ENCODE measurements at places on chromosomes 12 and 14. TPM values are rescaled to one million over a fixed set of nuclear protein-coding genes. Genes with fewer than 3 reads are reported as not detected.
A peak's percentile ranks its signal among the peaks of the same experiment; 100 is the strongest.

DNA sequence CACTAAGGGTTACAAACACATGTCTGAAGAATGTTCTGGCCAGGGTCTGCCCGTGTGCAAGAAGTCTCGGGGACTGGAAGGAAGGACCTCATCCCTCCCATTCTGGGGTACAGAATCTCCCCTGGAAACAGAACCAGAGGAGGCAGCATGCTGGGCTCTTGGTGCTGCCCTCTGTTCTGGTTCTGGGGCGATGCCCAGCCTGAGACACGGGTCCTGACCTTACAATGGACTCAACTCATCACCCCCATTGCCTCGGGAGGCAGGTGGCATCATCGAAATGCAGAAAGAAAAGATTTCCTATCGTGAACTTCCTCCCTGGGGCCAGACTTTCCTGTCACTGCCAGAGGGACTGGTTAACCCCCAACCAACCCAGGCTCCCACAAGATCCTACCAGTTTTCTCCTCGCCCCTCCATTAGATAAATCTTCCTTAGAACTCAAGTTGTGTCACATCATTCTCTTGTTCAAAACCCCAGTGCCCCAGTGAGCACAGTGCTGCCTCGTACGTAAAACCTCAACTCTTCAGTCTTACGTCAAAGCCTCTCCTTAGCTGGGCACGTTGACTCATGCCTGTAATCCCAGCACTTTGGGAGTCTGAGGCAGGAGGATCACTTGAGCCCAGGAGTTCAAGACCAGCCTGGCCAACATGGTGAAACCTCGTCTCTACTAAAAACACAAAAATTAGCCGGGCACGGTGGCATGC is 52.1 kb downstream of the PSMA6 start:
- no peak for DNase-seq

DNA sequence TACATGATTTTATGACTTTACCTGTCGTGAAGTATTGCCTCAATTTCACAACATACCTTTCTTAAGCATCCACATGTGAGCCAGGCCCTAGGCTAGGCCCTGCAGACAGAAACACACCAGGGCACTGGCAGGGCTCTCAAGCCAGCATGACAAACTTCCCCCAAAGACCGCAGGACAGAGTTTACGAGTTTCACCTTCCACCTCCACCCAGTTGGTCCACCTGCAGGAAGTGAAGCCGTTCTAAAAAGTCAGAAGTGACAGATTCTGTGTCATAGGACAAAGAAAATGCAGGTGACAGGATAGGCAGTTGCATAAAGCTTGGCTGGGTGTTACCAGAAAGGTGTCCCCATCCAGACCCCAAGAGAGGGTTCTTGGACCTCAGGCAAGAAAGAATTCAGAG is 382.3 kb downstream of the PCNX1 start:
- peak; percentile 38 for DNase-seq

GRCh38 chr12:14567351-14568162 is at the start of gene PLBD1:
TSS of gene PLBD1 (minus strand) at chr12:14567883. CDS start at chr12:14567696, 187 bp downstream.
- peak; percentile 51 for DNase-seq

- peak; percentile 80 for DNase-seq
Observed at GRCh38 chr14:69818758-69819191, 21.7 kb upstream of the SLC10A1 start.

DNA sequence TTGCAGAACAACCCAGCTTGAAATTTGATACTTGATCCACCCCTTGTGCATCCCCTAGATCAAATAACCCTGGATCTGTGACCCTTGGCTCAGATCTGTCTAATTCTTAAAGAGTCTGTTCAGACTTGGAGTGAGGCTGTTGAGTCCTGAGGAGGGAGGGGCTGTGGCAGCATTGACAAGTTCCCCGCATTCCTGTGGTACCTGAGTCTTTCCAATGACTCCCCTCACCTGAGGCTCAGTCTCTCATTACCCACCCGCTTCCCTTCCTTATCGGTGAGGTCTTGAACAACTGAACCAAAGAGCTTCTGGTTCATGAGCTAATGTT is 16.1 kb upstream of the HDAC7 start:
- DNase-seq: no peak

GRCh38 chr14:30085943-30086342 is 158.3 kb upstream of the PRKD1 start:
- DNase-seq: no peak

DNA sequence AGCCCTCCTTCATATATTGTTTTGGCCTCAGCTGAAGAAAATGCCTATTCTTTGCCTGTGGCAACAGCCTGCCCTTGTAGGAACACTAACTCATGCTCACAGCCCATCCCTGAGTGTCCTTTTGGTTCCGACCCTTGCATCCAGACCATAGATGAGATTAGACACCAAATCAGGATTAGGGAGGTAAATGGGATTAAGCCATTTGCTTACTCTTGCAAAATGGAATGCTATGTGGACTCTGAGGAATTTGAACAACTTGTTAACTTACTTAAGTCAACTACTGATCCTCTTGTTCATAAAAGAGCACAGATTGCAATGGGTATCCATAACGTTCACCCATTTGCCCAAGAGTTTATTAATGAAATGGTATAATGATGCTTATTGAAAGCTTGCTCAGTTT is 27.3 kb downstream of the TSHR start:
- DNase-seq: no peak

DNA sequence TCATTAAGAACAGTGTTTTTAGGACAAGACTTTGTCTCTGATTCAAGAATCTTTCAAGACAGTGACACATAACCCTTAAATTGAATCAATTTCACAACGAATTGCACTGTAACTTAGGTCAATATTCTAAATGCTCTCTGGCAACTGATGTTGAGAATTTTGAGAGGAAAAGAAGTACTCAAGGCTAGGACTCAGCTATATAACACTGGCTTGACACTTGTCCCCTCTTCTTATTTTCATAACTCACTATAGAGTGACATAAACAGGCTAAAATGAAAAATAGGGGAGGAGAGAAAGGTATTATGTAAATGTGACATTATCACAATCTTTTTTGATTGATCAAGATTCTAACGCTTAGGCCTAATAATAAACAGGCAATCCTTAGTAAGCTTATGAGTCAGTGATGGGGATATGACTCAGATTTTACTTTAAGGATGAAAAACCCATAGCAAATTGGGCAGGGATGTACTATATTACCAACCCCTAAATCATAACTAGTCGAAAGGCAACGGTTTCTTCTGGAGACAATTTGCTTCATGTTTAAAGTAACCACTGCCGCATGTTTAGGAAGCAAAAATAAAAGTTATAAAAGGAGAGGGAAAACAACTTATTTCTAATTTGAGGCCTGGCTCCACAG is 10.9 kb downstream of the BTG1 start:
- no peak for DNase-seq

DNA sequence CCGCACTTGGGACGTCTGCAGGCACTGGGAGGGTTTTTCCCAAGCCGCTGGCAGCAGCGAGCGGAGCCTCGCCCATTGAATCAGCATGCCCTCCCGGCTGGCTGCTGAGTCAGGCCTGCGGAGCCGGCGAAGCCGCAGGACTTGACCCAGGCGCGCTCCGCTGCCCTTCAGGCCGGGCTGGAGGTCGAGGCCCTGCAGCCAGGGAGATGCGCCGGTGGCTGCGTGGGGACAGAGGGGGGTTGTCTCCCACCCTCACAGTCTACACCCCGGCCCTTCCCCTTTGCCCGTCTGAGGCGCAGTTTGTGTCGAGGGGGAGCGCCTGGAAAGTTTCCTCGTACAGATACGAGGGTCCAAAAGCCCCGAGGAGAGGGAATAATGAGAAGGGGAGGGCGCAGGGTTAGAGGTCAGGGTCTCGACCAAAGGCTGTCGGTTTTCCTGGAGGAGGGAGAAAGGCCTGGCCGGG is 759 bp upstream of the KLC1 start:
- peak; percentile 54 for DNase-seq

- DNase-seq: no peak
Observed at GRCh38 chr12:120136093-120136770, 19.7 kb upstream of the RAB35 start.

DNA sequence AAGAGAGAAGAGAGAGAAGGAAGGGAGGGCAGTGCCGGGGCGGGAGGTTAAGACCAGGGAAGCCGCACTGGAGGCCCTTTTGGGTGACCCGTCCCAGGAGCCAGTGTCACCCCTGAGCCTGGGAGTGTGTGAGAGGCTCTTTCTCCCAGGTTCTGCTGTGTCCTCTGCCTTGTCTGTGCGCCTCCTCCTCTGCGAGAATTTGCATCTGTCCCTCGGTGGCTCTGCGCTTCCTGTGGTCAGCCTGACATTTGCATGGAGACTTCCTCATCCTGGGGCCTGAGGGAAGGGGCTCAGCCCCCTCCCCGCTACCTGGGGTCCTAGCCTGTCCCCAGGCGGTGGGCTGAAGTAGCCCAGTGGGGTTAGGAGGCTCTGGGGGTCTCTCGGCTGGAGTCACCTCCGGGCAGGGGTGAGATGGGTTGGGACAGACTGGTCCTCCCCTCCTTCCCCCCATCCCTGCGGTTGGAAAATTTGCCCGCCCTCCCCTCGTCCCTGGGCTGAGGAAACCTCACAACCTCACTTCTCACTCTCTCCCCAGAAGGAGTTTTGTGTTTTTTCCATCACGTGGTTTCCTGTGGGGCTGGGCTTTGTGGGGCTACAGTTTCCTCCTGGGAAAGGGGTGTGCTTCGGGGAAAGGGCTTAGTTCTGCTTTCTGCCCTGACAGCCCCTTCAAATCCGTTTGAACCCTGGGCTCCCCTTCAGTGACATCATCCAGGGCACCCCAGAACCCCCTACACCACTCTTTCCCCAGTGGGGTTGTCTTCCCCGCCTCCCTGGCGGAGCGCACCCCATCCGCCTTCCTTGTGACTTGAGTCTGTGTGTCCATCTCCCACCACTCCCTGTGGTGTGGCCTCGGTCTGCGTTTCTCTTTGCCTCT is 2.5 kb downstream of the PTPN6 start:
- peak; percentile 89 for DNase-seq

DNA sequence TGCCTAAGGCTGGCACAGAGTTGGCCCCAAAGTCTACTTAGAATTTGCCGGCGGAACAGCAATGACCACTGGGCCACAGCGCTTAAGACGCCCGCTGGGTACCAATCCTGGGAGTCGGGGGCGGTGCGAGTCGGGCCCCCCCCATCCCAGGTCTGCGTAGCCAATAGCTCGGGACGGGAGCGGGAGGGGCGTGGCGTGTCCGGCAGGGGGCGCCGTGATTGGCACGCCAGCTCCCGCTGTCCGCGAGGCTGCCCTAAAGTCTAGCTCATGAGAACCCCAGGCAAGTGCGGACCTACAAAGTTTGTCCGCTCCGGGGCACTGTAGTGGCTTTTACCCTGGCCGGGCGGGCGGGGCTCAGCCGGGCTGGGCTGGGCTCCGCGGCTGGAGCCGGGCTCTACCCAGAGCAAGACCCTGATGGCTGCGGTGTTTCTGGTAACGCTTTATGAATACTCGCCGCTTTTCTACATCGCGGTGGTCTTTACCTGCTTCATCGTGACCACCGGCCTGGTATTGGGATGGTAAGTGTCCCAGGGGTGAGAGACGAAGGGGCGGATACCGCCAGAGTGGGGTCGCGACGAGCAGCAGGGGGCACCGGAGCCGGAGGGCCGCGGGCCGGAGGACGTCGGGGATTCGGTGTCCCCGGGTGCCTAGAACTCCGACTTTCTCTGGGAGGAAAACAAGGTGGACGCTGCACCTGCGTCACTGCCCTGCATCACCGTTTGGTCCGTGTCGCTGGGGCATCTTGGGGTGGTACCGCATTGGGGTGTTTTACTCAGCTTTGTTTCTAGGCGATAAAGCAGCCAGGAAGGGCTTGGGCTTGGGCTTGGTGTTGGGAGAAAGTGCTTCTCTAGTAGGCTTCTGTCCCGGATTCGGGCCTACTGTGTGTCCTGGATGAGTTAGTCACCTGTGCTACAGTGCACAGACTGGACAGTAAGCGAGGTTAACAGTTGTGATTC is at the start of gene CGRRF1:
TSS of gene CGRRF1 (plus strand) at position 361 of the 956 bp plus-strand sequence. CDS start at position 415, 54 bp downstream.
- peak; percentile 98 for DNase-seq

DNA sequence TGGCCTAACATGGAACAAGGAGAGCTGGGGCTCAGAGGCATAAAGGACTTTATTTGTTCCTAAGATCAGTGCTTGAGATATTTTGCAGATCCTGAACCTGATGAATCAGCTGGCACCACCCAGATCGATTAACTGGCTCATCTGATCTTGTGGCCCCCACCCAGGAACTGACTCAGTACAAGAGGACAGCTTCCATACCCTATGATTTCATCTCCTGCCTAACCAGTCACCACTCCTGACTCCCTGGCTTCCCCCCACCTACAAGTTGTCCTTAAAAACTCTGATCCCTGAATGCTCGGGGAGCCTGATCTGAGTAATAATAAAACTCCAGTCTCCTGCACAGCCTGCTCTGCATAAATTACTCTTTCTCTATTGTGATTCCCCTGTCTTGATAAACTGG is 5.1 kb downstream of the C12orf56 start:
- DNase-seq: no peak

DNA sequence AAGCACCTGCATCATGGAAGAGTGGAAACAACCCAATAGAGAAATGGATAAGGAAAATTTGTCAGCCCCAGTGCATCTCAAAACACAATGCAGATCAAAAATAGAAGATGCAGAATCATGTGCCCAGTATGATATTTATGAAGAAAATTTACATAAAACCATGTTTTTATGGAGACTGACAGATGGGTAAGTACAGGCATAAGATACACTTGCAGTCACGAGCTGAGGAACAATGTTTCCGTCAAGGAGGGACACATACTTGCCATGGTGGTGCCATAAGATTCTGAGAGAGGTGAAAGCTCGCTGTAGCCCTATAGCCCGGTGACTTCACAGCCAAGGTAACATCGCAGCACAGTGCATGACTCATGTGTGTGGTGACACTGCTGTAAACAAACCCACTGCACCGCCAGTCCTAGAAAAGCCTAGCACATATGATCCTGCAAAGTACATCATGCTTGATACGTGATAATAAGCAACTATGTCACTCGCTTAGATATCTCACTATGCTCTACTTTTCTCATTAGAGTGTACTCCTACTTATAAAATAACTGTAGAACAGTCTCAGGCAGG is 112.6 kb downstream of the RIMBP2 start:
- DNase-seq: no peak

GRCh38 chr12:121614872-121615467 is 11.4 kb upstream of the ORAI1 start:
- DNase-seq: no peak

DNA sequence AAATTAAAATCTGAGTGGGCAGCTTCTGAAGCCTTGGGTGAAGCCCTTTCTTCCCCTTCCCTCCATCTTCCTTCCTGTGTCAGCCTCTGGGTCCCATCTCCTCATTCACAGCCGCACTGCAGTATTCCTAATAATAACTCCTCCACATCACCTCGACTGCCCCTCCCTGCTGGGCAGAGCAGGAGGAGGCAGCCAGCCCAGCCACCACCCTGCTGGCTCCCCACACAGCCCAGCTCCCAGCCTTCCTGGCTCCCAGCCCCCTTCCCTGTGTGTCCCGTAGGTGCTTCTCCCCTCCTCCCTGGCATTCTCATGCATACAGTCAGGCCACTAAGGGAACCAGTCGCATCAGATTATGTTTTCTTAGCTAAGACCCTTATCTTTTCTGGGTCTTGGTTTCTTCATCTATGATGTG is 3.7 kb downstream of the IFFO1 start:
- no peak for DNase-seq

- DNase-seq: no peak
Observed at GRCh38 chr14:53879022-53879686, 77.5 kb downstream of the BMP4 start.

- DNase-seq: no peak
Observed at GRCh38 chr12:105167346-105167745, 59.8 kb downstream of the WASHC4 start.

Gene EFS
- not detected for total RNA-seq

Gene FSCB
- not detected for total RNA-seq

Gene DHH
- 0.36 TPM for total RNA-seq

Data from B cell (primary cell).